Muscle of arm (tissue), 14 donors: ENCODE measurements at places on chromosomes 5 and 9.

- DNase-seq, result no peak
Observed at GRCh38 chr5:17021602-17021932, 85.5 kb upstream of the MYO10 start.

DNA sequence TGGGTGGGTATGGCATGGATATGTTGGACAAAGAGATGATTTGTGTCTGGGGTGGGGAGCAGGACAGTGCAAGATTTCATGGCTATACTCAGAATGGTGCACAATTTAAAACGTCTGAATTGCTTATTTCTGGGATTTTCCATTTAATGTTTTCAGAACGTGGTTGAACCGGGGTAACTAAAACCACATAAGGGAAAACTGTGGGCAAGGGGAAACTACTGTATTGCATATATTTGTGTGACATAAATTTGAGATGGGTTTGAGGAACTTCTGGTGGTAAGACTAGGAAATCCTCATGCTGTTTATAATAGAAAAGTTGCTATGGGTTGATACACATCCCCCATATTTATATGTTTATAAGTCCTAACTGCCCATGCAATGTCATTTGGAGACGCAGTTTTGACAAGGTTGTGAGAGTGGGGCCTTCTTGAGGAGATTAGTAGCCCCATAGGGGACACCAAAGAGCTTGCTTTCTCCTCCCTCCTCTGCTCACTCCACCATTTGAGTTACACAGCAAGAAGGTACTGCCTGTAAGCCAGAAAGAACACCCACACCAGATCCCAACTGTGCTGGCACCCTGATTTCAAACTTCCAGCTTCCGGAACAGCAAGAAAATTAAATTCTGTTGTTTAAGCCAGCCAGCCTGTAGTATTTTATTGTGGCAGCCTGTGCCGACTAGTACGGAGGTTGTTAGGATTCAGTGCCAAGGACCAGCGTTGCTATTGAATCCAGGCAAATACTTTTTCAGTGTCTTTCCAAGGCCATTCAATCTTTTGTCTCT is 2118.9 kb downstream of the MAT2B start:
- no peak for DNase-seq

GRCh38 chr5:112892776-112893175 is 29.3 kb downstream of the REEP5 start:
- DNase-seq, result no peak

DNA sequence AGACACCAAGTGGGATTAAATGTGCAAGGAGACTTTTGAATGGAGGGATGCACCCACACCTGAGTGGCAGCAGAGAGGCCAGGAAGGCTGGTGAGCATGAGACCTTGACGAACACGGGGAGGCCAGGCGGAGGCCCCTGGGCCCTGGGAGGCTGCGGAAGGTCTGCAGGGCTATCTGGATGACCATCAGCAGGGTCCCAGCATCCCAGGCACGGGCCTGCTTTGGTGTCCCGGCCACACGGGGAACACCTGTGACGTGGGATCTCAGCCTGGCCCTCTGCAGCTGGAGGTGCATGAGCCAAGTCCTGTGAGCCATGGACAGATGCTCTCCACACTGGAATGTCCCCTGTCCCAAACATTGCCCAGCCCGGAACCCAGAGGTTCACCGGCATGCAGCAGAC is 174.0 kb upstream of the FOXD4L5 start:
- DNase-seq, result no peak

DNA sequence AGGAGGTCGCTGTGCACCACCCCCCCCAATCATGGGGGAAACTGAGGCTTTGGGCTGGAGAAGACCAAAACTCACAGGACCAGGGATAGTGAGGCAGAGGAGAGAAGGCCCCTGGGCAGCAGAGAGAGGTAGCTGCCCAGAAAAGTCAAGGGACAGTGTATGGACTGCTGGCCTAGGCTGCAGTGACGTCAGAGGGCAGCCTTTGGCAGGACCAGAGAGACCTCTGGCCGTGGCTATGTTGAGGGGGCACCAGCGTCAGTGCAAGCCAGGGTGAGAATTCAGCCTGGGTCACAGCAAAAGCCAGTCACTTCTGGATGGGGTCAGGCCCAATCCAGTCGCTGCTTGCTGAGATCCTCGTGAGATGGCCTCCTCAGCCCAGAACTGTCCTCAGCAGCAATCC is 26.5 kb downstream of the FLT4 start:
- no peak for DNase-seq

DNA sequence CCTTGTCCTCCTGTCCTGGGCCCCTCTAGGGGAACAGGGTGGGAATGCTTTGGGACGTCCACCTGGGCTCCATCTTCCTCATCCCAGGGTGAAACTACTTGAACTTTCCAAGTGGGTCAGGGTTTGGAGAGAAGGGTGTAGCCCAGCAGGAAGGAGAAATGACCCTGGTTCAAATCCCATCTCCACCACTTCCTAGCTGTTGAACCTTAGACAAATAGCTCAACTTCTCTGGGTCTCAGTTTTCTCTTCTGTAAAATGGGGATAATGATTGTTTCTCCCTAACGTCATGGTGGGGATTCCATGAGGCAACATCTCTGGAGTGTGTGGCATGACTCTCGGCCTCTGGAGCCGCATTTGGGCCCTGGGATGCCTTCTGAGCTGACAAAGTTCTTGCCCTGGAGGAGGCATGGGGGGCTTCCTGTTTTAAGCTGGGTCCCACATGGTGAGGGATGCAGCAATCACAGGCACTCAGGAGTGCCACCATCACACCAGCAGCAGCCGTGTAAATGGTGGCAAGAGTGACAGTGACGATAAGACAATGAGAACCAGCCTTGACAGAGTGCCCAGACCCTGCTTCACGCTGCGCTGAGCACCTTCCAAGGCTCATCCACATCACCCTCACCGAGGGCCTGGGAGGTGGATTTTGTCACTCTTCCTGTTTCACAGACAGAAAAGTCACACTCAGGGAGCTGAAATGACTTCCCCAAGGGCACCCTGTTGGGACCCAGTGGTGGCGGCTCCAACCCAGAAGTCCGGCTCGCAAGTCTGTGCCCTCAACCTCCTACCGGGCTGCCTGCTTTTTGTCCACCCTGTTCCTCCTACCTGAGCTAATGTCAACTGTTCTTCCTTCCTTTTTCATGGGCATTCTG is 69.5 kb upstream of the IER5L start:
- DNase-seq, result no peak
